ENCODE measurements at places on chromosomes 12 and 14.

GRCh38 chr14:97655169-97655948 is 858.2 kb downstream of the VRK1 start:
- peak; percentile 16 for DNase-seq

DNA sequence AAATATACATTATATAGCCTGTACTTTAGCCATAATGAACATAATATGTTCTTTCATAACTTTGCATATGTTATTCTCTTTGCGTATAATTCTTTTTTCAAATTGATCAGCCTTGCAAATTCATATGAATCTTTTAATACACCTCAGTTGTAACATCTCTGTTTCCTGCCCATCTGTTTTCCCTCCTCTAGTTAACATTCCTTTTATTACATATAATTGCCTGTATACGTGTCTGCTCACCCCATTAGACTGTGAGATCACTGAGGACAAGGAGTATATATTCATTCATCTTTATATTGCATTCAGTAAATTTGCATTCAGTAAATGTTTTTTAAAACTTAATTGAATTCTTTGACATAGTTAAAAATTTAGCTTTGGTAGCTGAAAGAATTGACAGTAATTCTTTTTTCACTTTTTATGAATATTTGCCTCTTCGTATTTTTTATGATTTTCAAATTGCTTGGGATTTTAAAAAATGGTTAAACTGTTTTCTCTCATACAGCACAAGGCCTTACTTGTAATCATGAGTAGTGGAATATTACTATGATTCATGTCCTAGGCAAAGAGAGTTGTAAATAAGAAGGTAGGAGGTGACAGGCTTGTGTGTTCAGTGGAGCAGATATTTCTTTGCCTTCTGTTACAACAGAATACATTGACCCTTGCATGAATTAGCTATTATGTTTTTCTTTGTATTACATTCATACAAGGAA is 32.8 kb upstream of the KLHL42 start:
- DNase-seq = no peak

- no peak for DNase-seq
These were observed 36.3 kb downstream of the SDR9C7 start for GRCh38 chr12:56897844-56898361.

DNA sequence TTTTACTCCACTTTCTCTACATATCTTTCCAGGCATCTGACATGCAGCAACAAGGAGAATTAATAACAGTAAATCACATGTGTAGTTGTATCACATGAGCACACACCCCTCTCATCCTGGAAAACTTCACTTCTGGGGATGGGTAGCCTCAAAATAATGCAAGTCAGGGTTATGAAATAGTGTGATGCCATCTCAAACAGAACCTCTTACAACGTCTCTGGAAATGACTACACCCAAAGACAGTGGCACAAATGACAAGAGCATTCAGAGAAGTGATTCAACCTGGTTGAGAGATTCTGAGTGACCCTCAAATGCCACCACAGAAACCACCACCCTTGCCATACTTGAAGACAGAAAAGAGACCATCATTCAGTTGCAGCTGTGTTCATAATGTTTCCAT is 2.8 kb downstream of the DIO2 start:
- no peak for DNase-seq

- no peak for DNase-seq
These were observed 186.6 kb downstream of the CALM1 start for GRCh38 chr14:90583427-90583826.

DNA sequence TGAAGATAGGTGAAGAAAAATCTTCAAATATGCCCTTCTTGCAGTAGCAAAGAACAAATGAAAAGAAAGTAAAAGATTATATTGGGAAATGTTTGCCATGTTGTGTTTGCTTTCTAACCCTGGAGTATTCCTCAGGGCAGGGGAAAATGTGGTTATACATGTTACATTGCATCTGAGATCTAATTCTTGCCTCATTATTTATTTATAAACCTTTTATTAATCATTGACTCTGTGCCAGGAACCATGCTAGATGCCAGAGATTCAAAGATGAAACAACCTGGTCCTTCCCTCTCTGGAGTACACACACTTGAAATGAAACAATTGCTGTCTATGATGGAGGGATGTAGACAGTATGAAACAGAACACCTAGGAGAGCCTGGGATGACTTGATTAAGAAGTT is 128.1 kb upstream of the HMGA2 start:
- peak; percentile 20 for DNase-seq

DNA sequence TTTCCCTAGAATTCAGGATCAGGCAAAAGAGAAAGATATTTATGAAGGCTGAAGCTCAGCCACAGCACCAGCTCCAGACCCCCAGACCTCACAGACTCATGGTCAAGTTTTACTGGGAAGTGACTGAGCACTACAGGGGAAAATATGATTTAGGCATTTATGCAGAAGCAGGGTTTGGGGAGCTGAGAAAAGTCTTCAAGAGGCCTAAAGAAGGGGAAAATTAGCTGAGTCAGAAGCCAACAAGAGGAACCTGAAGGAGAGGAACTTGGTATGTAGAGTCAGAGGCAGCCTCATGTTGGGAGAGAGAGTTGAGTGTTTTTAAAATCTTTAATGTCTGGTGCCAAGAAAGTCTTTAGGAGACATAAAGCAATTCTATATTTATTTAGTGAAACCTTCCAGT is 63.0 kb downstream of the FOS start:
- DNase-seq = no peak

DNA sequence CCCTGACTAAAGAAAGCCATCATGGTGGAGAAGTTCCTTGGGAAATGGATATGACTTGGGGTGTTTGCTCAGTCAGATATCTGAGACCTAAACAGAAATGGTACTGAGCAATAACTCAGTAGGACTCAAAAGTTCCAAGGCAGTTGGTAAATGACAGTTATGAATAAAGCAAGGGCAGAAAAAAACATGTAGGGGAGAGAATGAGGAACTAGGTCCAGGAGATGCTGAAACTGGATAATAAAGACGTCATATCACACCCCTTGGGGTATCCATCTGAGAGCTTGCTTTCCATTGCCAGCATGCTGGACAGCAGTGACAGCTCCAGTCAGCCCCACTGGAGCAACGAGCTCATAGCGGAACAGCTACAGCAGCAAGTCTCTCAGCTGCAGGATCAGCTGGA is 37.5 kb downstream of the RPGRIP1 start:
- no peak for DNase-seq

- DNase-seq = peak; percentile 23
These were observed 2.0 kb upstream of the STON2 start for GRCh38 chr14:81402123-81402495.

DNA sequence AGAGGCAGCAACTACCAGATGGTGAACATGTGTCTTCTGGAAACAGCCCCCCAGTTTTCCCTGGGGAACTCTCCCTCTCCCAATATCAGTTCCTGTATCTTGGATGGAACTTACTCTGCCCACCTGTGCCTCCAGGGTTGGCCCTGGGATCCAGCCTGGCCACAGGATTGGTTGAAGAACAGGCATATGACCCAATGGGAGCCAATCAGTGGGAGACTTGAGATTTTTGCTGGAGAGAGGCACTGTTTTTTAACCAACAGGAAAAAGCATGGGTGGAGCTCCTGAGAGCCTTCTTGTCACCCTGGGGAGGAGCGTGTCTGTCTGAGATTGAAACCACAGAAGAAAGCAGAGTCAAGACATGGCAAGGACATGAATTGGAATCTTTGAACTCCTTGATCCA is 33.6 kb upstream of the COX6A1 start:
- DNase-seq = no peak

Data from fibroblast of skin of right quadriceps (primary cell).